ENCODE measurements at places on chromosomes 1 and 21. TPM values are rescaled to one million over a fixed set of nuclear protein-coding genes. Genes with fewer than 3 reads are reported as not detected.

- DNase-seq = no peak
These were observed 15.5 kb downstream of the NT5C1A start for GRCh38 chr1:39656391-39656790.

DNA sequence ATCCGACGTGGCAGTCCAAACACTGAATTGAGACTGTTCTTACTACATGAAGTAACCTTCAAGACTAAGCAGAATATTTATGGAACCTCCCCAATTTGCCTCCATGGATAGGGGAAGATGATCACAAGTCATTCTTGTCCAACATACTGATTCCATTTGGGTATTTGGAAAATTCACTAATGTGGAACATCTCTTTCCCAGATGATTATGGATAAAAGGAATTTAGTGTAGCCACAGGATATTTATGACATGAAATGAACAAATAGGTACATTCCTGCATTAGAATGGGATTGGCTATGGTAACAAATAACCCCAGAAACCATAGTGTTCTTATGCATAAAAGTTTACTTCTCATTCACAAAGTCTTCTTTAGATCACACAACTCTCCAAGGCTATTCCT lies 40.2 kb upstream of the SGIP1 start:
- no peak for DNase-seq

DNA sequence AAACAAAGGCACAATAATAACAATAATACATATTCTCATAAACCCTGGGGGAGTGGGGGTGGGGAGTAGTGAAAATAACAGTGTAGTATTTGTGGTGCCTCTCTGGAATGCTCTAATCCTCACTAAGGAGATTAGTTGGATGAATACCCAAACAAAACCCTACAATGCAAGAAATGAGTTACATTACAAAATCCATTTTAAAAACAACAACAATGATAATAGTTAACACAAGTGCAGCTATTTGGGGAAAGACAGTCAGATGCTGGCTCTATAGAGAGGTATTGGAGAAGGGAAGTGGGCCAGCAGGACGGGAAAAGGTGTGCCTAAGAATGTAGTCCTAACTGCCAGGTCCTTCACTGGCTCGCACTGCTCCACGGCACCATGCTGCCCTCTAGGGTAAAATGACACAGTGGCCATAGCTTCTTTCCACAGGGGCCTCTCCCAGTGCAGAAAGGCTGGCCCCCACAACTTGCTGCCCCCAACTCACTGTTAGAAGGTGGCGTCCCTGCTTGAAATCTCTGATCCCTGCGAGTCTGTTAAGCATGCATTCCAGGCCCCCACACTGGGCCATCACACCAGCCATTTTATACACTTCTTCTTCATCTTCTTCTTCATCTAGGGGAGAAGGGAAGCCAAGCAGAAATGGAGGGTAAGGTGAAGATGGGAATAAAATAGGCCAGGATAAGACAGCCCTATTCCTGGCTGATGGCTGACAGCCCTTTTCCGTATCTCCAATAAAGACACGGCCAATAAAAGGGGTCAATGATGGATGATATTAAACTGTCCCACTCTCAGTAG lies 113.8 kb downstream of the UBR4 start:
- DNase-seq = no peak

GRCh38 chr1:36467700-36468455 lies 3.7 kb upstream of the MRPS15 start:
- no peak for DNase-seq

GRCh38 chr1:43814401-43814800 lies 107.1 kb downstream of the ST3GAL3 start:
- no peak for DNase-seq

DNA sequence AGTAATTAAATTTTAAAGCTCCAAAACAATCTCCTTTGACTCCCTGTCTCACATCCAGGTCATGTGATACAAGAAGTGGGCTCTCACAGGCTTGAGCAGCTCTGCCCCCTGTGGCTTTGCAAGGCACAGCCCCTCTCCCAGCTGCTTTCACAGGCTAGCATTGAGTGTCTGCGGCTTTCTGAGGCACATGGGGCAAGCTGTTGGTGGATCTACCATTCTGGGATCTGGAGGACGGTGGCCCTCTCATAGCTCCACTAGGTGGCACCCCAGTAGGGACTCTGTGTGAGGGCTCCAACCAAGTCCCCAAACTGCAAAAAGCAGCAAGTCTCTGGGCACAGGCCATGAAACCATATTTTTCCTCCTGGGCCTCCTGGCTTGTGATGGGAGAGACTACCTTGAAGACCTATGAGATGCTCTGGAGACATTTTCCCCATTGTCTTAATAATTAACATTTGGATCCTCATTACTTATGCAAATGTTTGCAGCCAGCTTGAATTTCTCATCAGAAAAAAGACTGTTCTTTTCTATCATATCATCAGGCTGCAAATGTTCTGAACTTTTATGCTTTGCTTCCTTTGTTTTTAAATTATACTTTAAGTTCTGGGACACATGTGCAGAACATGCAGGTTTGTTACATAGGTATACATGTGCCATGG lies 554.1 kb upstream of the OLFM3 start:
- DNase-seq = peak; percentile 44

DNA sequence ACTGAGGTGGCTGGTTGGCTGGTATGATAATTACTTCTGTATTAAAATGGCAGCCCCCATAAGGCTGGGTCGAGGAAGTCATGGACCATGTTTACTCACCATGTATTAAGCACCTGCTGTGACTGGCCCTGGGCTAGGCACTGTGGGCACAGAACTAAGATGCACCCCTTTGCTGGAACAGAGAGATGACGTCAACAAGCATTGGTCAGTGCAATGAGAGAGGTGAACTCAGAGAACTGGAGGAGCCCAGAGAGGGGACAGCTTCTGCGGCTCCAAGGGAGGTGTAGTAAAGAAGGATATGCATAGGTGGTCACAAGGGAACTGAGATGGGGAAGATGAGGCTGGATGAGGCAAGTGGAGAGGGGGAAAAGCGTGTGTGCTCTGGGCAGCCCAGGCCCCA lies 88.7 kb downstream of the KAZN start:
- DNase-seq = no peak

DNA sequence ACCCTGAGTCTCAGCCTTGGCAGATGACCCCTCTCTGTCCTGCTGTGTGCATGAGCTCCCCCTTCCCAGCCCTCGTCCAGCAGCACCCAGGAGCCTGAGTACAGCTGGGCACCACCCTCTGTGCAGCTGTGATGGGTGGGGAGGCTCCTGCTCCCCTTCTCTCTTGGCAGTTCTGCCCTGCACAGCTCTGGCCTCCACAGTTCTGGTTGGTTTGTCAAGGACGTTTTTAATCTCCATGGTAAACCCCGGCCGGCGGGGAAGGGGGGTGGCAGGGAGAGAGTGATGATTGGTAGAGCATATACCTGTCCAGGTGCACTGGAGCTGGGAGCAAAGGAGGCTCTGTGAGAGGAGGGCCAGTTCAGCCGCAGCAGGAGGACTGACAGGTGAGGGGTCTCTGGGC lies at the start of gene CLCNKA:
CLCNKA (plus strand) TSS at position 356 of the 400 bp plus-strand sequence. CDS start 584 bp downstream, outside the sequence.
- DNase-seq = no peak

- DNase-seq = no peak
These were observed 76.0 kb downstream of the GPATCH2 start for GRCh38 chr1:217554849-217555248.

- peak; percentile 64 for DNase-seq
These were observed 7.3 kb downstream of the UQCRHL start for GRCh38 chr1:15799928-15800835.

GRCh38 chr1:32336963-32337675 lies 1.1 kb upstream of the MARCKSL1 start:
- DNase-seq = peak; percentile 35

- peak; percentile 47 for DNase-seq
These were observed 10.9 kb upstream of the EDN2 start for GRCh38 chr1:41495210-41495948.

GRCh38 chr1:104780470-104781078 lies 1030.9 kb downstream of the AMY1C start:
- no peak for DNase-seq

DNA sequence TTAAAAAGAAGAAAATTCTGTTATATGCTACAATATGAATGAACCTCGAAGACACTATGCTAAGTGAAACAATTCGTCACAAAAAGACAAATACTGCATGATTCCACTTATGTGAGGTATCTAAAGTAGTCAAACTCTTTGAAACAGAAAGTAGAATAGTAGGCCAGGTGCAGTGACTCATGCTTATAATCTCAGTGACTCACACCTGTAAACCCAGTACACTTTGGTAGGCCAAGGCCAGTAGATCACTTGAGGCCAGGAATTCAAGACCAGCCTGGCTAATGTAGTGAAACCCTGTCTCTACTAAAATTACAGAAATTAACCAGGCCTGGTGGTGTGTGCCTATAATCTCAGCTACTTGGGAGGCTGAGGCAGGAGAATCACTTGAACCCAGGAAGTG lies 25.7 kb downstream of the EPHA10 start:
- DNase-seq = peak; percentile 24

- no peak for DNase-seq
These were observed 11.8 kb upstream of the MAB21L3 start for GRCh38 chr1:116099379-116099778.

DNA sequence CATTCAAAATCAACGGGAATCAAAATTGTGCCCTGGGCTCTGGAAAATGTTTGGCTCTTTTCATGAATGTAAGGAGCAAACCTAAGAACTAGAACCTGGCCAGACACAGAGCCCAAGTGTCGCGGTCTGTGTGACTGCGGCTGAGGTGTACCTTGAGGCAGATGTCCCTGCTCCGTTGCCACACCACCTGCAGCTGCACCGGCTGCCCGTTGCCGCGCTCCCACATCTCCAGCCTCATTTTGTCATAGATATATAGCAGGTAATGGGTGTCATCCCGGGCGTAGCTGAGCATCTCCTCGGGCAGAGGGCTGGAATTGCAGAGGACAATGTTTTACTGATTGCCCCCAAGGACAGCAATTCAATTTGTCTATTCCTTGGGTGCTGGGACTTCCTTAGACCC lies 18.7 kb downstream of the EXOSC10 start:
- no peak for DNase-seq

GRCh38 chr1:77506771-77507170 lies 175.7 kb downstream of the ZZZ3 start:
- DNase-seq = no peak

- peak; percentile 27 for DNase-seq
These were observed 175.3 kb downstream of the MAGI3 start for GRCh38 chr1:113565621-113566020.

GRCh38 chr1:199753513-199753912 lies 274.0 kb upstream of the NR5A2 start:
- no peak for DNase-seq

GRCh38 chr21:31446226-31446855 lies 102.3 kb upstream of the TIAM1 start:
- DNase-seq = peak; percentile 4

DNA sequence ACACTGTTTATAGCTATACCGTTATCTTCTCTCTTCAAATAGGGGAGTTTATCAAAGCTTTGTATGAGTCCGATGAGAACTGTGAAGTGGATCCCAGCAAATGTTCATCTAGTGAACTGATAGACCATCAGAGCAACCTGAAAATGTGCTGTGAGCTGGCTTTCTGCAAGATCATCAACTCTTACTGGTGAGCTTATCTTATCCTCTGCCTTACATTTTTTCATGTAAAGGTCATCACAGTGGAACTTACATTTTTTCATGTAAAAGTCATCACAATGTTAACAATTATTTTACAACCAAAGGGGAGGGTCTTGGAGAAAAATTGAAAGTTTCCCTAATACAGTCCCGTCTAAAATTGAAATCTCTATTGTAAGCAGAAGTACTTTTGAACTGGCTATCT lies 45.2 kb downstream of the CLEC20A start:
- peak; percentile 27 for DNase-seq

DNA sequence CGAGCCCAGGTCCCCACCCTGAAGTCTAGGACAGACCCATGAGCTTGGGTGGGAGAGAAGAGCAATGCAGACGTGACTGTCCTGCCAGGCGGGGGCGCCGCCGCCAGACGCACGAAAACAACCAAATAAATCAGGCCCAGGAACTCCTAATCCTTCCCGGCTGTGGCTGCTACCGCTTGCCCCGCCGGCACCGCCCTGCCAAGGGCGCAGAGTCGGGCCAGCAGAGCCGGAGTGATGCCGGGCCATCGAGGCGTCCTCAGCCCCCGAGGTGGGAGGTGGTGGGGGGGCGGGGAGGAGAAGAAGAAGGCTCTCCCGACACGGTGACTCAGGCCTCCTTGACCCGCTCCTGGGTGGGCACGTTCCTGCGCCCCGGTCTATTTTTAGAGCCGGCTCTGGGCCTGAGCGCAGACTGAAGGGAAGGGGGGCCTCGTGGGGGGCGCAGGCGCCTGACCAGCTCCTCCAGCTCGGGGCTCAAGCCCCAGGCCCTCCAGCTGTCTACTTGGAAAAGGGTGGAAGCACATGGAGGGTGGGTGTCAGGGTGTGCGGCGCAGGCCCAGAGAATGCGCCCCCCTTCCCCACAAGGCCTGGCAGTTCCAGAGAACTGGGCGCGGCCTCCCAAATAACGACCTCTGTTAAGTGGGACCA lies 10.7 kb upstream of the COL16A1 start:
- DNase-seq = peak; percentile 61

DNA sequence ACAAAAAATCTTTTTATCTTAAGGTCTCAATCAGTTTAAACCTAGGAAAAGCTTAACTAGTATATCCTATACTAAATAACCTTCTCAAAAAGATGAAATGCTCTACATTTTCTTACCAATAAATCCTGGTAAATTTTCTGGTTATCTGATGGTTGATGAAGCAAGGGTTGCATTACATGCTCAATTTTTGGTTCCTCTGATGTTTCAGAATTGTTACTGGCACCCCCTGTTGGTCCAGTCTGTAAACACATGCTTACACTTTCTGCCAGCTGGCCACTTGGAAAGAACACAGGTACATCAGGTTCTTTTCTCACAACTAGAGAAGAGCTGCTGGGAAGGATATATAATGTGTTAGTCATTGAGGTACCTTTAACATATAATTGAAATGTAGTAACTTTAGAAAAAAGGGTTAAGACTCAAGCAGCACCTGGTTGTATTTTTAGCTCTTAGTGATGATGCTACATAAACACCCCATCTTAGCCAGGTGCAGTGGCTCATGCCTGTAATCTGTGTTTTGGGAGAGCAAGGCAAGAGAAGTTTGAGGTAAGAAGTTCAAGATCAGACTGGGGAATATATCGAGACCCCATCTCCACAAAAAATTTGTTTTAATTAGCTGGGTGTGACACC lies 30.9 kb upstream of the TAL1 start:
- peak; percentile 25 for DNase-seq

- no peak for DNase-seq
These were observed 453.7 kb downstream of the TTLL7 start for GRCh38 chr1:83545066-83545862.

DNA sequence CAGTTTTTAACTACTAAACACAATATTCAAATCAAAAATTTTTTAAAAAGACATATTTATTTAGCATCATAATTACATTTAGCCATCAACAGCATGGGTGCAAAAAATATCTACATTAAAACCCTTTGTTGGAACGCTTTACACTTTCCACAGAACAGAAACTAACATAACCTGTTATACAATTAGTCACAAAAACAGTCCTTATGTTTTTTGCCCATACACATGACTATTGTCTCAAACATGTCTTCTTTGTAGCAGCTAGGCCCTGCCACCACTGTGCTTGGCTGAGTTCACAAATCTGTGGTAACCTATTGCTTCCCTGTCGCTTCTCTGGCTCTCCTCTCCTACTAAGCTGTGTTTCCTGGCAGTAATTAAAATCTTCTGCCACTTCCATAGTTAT lies 1350.0 kb upstream of the ADGRL2 start:
- DNase-seq = no peak

Gene DIRAS3
- total RNA-seq = 25.7 TPM

Gene OR2T33
- total RNA-seq = not detected

Gene C4BPA
- total RNA-seq = not detected

Gene ADAMTS5
- total RNA-seq = 10.1 TPM

Gene CD1B
- not detected for total RNA-seq

Gene PLA2G2C
- not detected for total RNA-seq

Gene C1QB
- total RNA-seq = not detected

Gene FOXO6
- 0.23 TPM for total RNA-seq

Gene PIGK
- 46.2 TPM for total RNA-seq

Gene RAB25
- not detected for total RNA-seq

Gene SH3BGR
- total RNA-seq = 2.1 TPM

All from LHCN-M2 (cell line).